ENCODE measurements at places on chromosomes 7 and 10.

- DNase-seq: no peak
These were observed 7.7 kb downstream of the GUSB start for GRCh38 chr7:65974191-65974801.

DNA sequence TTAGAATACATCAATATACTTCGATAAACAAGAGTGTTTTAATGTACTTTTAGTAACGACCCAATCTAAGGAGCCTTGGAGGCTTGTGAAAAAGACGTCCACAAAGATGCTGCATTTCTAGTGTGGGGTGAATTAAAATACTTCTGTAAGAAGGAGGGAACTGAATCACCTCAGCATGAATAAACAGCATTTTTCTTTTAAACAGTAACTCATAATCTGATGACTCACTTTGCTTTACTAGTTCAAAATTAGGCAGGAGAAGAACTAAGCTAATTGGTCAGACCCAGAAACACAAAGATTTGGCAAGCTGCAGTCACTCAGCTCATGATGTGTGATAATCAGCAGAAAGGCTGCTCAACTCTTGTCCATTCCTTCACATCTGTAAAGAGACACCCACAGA lies 24.2 kb downstream of the NCOA4 start:
- no peak for DNase-seq

DNA sequence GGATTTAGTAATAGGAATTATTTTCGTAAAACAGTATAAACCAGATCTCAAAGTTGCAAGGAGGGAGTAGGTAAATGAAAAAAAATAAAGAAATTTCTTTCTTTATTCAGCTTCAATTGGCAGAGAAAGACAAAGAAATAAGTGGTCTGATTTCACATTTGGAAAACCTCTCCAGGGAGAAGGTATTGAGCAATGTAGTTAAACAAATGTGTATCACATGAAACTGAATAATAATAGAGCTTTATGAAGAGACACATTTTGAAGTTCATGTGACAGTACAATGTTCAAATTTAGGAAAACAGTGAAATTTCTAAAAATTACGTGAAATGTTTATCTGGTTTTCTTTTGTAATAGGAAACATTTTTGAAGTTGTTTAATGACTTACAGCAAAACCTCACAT lies 63.0 kb downstream of the TAX1BP1 start:
- no peak for DNase-seq

GRCh38 chr10:2301227-2301626 lies 563.9 kb upstream of the ADARB2 start:
- DNase-seq: no peak

- no peak for DNase-seq
These were observed 481.5 kb upstream of the AKR1E2 start for GRCh38 chr10:4344492-4344994.
